ENCODE measurements at places on chromosomes 7 and 10.

GRCh38 chr10:125662584-125662983 lies 20.4 kb downstream of the TEX36 start:
- peak; percentile 40 for DNase-seq

GRCh38 chr10:110009736-110010475 lies 2.1 kb downstream of the ADD3 start:
- DNase-seq: no peak

DNA sequence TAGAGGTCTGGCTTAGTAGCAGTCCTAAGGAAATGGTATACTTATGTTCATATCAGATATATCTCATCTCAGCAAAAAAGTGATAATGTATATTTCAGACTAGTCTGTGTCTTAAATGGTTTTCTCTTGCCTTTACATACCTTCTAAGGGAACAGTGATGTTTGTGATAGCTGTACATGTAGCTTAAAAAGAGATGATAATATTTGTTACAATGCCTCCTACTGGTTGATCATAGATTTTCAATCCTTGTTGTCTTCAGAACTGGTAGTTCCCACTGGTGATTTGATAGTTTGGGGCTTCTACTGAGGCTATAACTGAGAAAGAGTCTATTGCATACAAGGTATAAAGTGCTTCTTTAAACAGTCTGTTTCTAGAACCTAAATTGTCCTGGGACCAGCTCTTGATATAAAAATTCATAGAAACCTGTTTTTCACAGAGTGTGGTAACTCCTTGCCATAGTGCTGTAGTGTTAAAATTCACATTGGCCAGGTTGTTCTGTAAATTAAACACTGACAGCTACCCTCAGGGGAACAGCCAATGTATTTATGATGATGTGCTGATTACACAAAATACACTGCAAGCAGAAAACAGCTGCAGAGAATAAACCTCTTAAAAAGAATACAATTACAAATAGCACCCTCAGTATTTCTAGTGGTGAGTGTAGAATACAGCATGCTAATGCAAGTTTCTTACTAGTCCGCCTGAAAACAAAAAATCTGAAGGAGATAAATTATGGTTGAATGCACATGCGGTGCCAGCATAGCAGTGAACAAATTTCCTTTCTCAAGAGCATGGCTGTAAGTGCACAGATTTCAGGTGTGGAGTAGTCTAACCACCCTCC lies 90.3 kb downstream of the BTRC start:
- DNase-seq: no peak

DNA sequence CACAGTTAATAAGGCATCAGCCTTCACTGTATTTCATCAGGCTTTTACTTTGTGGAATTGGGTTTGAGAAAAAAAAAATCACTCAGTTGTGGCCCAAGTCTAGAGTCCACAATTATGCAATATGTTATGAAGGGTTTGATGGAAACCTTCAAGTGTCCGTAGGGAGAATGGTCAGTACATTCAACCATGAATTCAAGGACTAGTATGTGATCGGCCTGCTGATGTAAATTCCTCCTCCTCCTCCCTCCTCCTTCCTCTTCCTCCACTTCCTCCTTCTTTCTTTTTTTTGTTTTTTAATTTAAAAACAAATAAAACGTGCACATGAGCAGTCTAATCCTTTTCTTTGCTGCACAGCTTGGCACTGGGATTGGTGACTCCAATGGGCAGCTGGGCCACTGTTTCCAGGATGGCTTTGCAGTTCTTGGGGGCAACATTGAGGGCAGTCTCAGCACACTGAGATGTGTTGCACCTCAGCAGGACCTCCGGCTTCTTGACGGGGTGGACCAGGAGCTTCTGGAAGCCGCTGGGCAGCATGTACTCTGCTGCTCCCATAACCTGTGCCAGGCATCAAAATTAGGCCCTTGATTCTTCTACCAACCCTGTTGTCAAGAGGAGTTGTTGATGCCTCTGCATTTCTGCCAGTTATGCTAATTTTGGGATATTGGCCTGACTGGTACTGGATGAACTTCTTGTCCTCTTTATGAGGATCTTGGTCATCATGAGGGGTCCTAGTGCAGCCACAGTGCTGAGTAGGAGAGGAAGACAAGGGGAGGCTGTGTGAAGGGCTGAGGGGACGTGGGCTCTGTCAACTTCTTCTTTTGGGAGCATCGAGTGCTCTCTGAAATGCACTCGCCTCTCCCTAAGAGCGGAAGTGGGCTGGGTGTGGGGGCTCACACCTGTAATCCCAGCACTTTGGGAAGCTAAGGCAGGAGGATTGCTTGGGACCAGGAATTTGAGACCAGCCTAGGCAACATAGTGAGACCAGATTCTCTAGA lies 9.3 kb upstream of the IL2RA start:
- no peak for DNase-seq

- no peak for DNase-seq
Measured at GRCh38 chr7:264541-265191, 25.3 kb upstream of the FOXL3 start.

- DNase-seq: no peak
Measured at GRCh38 chr7:19239951-19240350, 94.7 kb upstream of the FERD3L start.

GRCh38 chr7:52700349-52700748 lies 335.1 kb upstream of the POM121L12 start:
- DNase-seq: no peak

DNA sequence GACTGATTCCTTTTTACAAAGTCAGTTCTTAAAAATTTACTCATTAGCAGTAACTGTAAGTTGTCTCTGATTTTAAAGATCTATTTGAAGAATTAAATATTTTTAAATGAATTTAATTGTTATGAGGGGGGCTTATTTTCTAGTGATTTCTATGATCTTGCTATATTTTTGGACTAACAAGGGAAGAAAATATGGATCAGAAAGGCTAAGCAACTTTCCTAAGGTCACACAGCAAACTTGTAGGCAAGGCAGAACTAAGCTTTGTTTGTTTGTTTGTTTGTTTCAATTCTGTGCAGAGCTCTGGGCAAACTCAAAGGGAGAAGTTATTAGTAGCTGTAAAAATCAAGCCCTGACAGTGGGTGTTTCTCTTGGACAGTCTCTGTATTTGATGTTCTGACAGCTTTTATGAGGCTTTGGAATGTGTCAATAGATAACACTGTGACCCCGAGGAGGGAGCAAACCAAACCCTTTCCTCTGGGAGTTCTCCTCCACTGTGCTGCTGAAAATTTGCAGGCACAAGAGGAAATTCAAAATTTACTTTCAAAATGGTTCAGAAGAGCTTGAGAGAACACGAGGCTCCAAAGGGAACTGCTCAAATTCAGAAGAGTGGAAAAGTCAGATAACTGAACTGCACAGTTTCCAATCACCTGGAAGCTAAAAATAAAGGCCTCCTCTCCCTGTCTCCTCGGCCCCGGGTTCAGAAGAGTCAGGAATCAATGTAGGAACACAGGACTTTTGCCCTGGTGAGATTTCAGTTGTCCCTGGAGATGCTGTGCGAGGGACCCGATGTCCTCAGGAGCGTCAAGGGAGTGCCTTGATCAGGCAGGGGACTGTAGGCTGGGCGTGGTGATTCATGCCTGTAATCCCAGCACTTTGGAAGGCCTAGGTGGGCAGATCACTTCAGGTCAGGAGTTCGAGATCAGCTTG lies 325.7 kb downstream of the GATA3 start:
- DNase-seq: no peak

- no peak for DNase-seq
Measured at GRCh38 chr10:103643381-103643780, 149.9 kb downstream of the NEURL1 start.

- peak; percentile 6 for DNase-seq
Measured at GRCh38 chr10:127012769-127013152, 107.5 kb downstream of the DOCK1 start.

DNA sequence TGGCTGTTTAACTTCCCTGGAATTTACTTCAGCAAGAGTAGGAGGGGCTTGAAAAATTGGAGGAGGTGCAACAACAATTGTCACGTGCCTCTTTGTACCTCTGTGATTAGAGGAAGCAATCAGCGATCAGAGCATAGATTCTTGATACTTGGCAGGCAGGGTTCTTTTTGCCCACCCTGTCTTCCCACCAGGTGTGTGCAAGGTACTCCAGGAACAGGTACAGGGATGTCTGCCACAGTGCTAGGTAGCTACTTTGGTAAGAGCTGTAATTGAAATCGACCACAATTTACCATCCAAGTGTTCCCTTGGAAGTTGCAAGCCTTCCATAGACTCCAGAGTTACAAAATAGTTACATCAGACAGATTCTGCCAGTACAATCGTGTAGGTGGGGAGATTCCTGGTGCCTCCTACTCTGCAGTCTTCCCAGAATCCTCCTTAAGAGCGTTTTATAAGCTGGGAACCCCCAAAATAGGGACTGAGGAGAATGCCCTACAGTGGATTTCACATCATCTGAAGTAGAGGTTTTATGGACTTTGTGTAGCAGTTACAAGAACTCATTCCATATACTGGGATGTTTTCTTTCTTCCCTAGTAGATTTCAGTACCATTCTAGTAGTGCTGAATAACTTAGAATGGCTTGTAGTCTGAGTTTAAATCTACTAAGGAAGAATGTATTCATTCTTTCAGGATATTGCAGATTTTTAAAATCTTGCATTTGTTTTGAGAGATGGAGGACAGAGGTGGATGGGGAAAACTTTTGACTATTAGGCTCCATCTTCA lies 101.9 kb downstream of the EXOC4 start:
- peak; percentile 44 for DNase-seq

DNA sequence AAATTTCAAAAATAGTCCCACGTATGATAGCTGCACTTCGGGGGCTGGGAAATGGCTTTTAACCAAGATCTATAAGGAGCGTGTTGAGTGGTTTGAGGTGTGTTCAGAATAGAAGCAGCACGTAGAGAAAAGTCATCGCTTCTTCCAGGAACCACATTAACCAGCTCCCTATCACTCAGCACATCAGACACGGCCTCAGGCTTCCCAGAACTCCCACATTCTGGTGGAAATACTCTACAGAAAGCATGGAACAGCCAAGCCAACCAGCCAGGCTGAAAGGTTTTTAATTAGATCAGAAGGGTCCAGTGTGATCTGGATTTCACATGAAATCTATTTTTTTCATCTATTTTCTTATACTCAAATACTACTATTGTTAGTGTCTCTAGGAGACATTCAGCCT lies 231.5 kb upstream of the NRP1 start:
- no peak for DNase-seq

GRCh38 chr10:3813267-3813666 lies 28.3 kb upstream of the KLF6 start:
- no peak for DNase-seq

GRCh38 chr7:140607441-140607989 lies 33.1 kb downstream of the DENND2A start:
- peak; percentile 38 for DNase-seq

GRCh38 chr10:29794776-29795611 lies 160.2 kb upstream of the SVIL start:
- peak; percentile 34 for DNase-seq

GRCh38 chr10:86213148-86213547 lies 153.4 kb downstream of the GRID1 start:
- no peak for DNase-seq

DNA sequence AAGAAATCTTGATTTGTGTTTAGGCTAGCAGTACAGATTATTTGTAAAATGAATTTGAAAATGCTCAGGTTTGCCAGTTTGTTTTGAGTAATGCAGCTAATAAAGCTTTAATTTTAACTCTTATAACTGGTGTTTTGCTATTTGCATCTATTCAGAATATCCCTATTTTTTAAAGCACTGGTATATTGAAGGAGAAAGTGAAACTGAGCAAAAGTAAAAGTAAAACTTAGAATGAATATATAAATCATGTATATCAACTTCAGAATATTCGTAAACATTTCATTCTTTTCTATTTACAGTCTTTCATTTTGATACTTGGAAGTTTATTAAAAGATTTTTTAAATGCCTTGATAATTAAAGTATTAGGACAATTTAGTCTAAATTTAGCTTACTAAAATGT lies 26.2 kb downstream of the TASOR2 start:
- no peak for DNase-seq

DNA sequence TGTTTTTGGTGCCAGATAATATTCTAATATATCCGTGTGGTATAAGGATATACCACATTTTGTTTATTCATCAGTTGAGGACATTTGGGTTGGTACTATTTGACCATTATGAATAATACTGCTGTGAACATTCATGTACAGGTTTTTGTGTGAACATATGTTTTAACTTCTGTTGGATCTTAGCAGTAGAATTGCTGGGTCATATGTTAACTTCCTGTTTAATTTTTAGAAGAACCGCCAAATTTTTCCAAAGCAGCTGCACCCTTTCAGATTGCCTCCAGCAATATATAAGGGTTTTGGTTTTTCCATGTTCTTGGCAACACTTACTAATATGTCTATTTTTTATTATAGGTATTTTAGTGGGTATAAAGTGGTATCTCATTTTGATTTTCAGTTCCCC lies 22.8 kb downstream of the VPS26A start:
- no peak for DNase-seq

DNA sequence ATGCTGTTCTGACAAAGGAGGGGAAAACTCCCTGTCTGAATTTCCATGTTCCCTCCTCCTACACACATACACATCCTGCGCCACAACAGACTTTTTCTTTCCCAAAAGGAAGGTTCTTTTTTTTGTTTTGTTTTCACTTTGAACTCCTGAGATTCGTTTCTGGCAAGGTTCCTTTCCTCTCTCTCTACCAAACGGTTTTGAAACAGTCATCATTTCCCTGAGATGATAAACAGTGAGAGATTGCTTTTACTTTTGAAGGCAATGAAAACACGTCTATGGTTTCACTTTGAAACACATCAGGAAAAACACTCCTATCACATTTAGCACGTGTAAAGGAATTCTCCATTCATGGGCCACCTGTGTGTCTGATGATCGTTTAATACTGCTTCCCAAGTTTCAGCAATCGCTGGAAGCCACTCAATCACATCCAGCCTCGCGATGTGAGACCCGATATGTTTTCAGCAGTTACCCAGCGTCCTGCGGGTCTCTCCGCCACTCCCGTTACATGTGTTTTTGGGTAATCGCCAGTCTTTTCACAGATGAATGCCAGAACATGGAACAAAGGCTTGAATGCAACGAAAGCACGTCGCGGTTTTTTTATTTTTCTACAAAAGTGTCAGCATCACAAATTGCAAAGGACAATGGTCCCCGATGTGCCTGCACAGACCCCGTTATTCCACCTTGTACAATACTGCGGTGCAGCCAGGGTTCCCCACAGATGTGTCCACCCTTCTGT lies 62.8 kb upstream of the CUX1 start:
- DNase-seq: peak; percentile 43

GRCh38 chr10:1635340-1635739 lies 102.0 kb downstream of the ADARB2 start:
- DNase-seq: no peak

GRCh38 chr10:66586897-66587679 lies 338.7 kb upstream of the LRRTM3 start:
- no peak for DNase-seq

DNA sequence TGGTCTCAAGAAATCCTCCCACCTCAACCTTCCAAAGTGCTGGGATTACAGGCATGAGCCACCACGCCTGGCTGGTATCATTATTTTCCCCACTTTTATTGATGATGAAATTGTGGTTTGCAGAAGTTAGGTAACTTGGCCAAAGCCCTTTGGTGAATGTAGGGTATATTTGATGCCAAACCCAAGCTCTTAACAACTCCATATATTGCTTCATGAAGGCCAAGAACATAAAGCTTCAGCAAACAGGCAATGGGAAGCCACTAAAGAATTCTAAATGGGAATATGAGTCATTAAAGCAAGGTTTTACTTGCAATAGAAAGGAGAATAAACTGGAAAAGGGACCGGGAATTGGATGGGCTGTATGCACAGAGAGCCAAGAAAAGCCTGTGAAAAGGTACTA lies 142.7 kb downstream of the KMT2E start:
- DNase-seq: peak; percentile 10

Data from fibroblast of skin of right biceps (primary cell).